ENCODE measurements at places on chromosomes 12 and 14.

GRCh38 chr14:75559045-75559444 is 19.4 kb upstream of the FLVCR2 start:
- no peak for DNase-seq

DNA sequence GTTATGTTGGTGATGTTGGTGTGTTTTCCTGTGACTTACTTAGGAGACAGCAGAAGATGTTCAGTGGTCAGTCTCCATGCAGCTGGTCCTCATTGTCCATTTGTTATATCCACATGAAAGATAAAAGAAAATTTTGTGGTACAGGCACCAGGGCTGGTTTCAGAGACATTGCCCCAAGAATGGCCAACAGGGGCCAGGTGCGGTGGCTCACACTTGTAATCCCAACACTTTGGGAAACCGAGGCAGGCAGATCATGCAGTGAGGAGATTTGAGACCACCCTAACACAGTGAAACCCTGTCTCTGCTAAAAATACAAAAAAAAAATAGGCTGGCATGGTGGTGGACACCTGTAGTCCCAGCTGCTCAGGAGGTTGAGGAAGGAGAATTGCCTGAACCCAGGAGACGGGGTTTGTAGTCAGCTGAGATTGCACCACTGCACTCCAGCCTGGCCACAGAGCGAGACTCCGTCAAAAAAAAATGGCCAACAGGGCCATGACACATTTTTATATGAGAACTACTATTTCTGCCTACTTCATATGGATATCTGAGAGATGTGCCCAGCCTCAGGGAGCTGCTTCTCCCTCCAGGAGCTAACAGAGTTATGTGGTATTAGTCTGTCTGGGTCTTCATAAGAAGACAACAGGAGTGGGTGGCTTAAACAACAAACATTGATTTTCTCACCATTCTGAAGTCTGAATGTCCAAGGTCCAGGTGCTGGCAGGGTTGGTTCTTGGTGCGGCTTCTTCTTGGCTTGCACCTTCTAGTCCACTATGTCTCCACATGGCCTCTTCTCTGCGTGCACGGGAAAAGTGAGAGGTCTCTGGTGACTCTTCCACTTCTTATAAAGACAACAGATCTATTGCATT is 821.7 kb downstream of the TMEM121 start:
- DNase-seq: no peak

DNA sequence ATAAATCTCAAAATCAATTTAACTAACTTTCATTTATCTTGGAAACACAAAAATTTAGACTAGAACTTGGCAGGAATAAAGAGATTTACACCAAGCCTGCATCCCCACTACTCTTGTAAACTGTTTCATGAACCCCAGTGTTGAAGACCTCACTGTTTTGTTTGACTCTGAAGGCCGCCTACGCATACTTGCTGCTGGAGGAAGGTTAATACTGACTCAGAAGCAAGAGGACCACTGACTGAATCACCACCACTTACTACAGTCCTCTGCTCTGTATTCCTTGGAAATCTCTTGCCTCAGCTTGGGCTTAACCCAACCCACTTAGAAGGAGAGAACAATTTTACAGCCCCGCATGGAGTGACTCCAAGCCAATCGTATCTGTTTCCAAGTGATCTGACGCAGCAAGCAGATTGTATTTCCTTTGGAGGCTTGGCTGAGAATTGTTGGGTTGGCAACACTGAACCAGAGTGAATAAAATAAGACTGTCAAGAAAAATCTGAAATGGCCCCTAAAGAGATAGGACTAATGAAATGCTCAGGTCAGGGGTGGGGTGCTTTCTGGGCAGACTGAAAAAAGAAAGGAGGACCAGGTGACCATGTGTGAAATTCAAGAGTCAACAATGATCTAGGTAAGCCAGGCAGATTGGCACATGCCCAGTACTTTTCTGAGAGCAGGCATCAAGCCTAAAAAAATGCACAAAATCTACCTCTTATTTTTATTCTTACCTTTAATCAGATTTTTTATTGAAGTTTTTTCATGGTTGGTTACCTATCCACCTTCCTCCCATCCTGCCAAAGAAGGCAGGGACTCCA is 248.6 kb downstream of the ZFP36L1 start:
- no peak for DNase-seq

DNA sequence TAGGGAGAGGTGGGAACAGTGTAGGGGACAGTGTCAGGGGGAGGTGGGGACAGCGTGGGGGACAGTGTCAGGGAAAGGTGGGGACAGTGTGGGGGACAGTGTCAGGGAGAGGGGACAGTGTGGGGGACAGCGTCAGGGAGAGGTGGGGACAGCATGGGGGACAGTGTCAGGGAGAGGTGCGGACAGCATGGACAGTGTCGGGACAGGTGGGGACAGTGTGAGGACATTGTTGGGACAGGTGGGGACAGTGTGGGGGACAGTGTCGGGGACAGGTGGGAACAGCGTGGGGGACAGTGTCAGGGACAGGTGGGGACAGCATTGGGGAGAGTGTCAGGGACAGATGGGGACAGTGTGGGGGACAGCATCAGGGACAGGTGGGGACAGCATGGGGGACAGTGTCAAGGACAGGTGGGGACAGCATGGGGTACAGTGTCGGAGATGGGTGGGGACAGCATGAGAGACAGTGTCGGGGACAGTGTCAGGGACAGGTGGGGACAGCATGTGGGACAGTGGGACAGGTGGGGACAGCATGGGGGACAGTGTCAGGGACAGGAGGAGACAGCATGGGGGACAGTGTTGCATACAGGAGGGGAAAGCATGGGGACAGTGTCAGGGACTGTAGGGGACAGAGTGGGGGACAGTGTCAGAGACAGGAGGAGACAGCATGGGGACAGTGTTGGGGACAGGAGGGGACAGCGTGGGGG is 139.0 kb downstream of the TMEM121 start:
- DNase-seq: no peak

DNA sequence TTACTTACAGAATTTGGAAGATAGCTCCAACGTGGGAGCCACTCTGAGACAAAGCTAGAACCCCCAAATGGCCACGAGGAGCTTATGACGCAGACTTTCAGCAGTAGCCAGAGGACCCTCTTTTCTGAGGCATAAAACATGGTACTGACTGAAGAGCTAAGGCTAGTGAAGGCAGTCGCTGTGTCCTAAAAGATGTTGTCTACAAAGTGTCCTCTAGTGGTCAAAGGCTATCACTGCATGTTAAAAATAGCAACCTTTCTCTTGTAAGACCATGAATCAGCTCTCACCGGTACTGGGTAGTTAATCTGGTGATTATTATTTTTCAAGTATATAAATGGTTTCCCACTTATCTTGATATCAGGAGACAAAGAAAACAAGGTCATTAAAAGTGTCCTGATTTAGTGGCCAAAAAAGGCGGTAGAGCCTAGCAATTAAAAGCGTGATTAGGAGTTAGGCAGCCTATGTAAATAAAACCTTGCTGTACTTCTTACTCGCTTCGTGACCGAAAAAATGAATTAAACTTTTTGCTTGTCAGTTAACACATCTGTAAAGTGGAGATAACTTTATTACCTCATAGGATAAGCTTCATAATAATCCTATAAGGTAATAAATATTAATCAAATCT is 47.0 kb upstream of the LGR5 start:
- DNase-seq: peak; percentile 93

GRCh38 chr12:64931981-64932380 is 107.5 kb downstream of the TBC1D30 start:
- no peak for DNase-seq
